CD4-positive, alpha-beta memory T cell (primary cell): ENCODE measurements at places on chromosomes 11 and 22.

GRCh38 chr11:26229257-26229656, 102.7 kb upstream of the ANO3 start:
- no peak for DNase-seq

GRCh38 chr22:37676736-37677492, 1.5 kb downstream of the LGALS1 start:
- peak; percentile 92 for DNase-seq

DNA sequence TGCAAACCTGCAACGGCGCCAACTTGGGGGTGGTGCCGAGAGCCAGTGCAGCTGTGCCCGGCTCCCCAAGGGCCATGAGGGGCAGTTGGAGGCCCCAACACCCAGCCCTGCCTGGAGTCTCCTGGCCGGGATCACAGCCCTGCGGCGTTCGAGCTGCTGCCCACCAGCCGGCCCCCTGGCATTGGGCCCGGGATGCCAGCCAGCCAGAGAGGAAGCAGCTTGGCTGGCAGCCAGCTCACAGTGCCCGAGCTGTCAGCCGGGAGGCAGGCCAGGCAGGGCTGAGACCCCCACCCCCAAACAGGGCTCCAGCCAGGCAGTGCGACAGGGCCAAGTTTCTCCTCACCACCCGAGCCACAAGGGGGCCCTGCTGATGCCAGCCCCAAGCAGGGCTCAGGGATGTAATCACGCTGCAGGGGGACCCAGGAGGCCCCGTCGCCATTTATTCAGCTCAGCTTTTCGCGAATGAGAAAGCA, 26.0 kb upstream of the TCF20 start:
- DNase-seq, result peak; percentile 33

DNA sequence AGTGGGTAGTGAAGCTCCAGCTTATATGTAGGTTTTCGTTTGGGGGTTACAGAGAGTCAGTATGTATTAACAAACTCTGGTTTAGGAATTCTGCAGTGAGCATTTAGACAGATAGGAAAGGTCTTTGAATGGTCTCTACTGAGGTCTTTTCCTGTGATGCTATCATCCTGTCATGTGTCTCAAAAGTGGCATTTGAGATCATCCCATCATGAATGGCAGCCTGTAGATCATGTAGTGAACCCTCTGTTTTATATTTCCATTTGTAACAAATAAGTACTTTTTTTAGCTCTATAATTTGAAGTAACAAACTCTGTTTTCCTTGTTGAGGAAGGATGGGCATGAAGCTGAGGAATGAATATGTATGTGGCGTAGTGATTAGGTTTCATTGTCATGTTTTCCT, 76.2 kb downstream of the PPP6R3 start:
- no peak for DNase-seq

- no peak for DNase-seq
These were observed 62.9 kb upstream of the BID start for GRCh38 chr22:17836992-17837742.

- DNase-seq, result no peak
These were observed 588.2 kb downstream of the BRD1 start for GRCh38 chr22:49239264-49240015.

DNA sequence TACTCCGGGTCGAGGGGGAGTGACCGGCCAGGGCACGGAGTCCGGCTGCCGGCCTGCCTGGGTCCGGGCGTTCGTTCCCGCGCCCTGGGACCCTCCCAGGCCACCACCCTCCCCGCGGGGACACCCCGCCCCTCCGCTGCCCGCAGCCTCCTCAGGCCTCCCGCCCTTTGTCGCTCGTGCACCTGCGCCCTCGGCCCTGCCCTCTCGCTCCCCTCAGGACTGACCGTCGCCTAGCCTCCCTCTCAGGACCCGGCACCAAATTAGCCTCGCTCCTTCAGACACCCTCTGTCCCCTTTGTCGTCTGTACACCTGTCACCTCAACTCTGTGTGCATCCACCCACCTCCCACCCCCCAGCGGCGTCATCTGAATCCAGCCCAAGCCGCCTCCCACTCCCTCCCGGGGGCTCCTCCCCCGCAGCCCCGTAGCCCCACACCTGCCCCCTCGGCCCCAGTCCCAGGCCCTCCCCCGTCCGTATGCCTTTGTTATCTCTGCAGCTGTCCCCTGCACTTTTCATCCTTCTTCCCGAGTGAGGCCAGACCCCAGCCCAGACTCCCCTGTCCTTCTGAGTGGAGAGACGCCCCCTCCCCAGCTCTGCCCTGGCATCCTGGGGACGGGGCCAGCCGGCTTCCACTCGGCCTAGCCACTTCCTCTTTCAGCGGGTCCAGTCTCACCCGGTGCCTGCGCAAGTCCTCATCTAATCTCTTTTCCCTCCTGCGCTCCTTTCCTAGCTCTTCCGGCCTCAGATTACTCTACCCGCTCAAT, 643 bp downstream of the TIGD3 start:
- peak; percentile 44 for DNase-seq

DNA sequence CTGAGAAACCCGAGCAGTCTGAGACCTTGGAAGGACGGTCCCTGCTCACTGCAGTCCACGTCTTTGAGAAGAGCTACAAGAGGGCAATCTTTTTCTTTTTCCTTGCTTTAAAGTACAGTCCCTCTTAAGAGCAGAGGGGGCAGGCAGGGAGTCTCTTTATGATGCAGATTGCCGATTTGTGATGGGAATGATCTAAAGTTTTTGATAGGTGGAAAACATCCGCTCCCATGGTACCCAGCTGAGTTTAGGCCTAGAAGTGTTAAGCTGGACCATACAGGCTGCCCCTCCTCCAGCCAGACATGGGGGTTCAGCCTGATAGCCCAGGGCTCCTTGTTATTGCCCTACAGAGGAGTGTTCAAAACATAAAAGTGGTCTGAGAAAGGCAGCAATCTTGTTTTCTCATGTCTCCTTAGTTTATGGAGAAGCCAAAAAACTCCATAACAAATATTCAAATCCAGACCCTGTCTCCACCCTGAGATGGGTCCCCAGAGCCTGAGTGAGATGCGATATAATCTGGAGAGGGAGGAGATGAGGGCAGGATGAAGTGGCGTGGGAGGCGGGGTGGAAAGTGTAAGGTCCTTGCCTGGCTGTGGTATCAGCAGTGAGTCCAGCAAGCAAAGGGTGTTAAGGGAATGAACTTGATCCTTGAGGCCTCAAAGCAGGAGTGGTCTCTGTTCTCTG, 135.1 kb downstream of the FDX1 start:
- DNase-seq, result no peak

- DNase-seq, result no peak
These were observed 9.7 kb upstream of the PIK3IP1 start for GRCh38 chr22:31302006-31302405.

- peak; percentile 31 for DNase-seq
These were observed 72.7 kb downstream of the BRD1 start for GRCh38 chr22:49754696-49755630.

GRCh38 chr11:82012276-82012675, 721.4 kb downstream of the FAM181B start:
- DNase-seq, result no peak

GRCh38 chr11:111541254-111542061, 938 bp downstream of the LAYN start:
- no peak for DNase-seq

DNA sequence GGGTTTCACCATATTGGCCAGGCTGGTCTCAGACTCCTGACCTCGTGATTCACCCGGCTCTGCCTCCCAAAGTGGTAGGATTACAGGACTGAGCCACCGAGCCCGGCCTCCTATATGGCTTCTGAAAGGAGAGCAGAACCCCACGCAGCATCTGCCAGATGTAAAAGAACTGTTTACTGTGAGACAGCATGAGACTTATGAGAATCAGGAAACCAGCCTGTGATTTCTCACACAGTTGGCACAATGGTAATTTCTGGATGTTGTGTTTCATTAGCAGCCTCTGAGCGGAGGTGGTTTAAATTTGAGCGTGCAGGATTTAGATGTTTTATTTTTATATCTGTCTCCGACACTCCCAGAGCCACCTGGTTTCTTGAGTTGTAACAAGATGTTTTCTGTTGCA, 33.8 kb downstream of the CEP164 start:
- no peak for DNase-seq

- no peak for DNase-seq
These were observed 6.8 kb downstream of the NHERF4 start for GRCh38 chr11:119192111-119192510.

- DNase-seq, result no peak
These were observed 72.9 kb downstream of the DKK3 start for GRCh38 chr11:11935536-11935935.

GRCh38 chr11:112128483-112129121, 35.3 kb downstream of the IL18 start:
- no peak for DNase-seq

- DNase-seq, result no peak
These were observed 82.6 kb downstream of the DHCR7 start for GRCh38 chr11:71365626-71366025.

- no peak for DNase-seq
These were observed 57.2 kb downstream of the CABIN1 start for GRCh38 chr22:24068377-24068680.

DNA sequence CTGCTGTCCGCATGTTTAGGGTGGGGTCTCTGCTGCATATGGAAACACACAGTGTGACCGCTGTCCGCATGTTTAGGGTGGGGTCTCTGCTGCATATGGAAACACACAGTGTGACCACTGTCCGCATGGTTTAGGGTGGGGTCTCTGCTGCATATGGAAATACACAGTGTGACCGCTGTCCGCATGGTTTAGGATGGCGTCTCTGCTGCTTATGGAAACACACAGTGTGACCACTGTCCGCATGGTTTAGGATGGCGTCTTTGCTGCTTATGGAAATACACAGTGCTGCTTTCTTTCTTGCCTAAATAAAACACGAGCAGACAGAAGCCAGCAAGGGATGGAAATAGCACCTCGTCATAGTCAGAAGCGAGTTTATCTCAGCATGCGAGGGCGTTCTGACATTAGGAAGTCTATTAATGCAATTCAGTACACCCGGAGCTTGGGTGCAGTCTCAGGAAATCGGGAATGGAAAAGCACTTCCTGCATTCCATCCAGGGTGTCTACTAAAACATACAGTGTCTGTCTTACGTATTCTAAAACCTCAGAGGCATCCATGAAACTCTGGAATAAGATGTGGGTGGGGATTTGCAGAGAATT, 32.6 kb upstream of the TOLLIP start:
- DNase-seq, result no peak

DNA sequence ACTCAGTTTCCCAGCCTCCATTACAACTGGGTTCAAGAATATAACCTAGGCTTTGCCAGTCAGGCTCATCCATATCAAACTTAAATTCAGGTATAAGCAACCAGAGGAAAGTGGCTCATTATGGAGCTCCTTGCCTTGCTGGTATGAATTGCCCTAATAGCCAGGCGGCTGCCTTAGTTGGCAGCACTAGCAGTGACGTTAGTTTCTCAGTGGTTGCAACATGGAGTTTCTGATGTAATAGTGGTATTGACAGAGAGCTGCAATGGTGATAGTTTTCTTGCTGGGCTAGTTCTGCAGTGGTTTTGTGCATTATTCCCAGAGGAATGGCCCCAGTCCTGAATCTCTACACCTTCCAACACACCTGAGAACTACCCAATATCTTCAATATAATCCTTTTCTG, 3.8 kb upstream of the TMEM123 start:
- DNase-seq, result no peak

DNA sequence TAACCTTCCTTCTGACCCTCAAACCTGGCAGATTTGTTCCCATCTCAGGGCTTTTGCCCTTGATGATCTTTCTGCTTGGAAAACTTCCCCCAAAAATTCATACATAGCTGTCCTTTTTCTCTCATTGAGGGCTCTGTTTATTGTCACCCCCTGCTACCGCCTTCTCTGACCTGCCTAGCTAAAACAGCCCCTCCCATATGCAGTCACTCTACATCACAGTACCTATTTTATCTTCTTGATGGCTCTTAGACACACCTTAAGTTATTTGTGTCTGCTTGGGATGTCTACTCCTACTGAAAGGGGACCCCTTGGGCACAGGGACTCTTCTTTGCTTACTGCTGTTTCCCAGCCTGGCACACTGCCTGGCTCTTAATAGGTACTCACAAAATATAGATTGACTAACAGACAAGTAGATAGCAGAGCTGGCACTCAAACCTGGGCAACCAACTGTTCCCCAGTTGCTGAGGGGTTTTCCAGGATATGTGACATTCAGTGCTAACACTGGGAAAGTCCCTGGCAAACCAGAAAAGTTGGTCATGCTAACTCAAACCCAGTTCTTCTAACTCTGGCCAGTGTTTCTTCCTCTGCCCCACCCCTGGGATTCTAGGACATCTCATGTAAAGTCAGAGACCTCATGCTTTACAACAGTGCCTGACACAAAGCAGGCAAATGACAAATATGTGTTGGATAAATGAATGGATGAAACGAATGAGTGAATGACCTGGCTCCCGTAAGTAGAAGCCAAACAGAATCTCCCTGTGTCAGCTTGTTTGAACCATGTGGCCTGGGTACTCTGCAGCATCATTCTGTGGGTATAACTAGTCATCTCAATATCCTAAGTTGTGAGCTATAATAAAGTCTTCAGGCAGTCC, 19.8 kb upstream of the FJX1 start:
- DNase-seq, result no peak

DNA sequence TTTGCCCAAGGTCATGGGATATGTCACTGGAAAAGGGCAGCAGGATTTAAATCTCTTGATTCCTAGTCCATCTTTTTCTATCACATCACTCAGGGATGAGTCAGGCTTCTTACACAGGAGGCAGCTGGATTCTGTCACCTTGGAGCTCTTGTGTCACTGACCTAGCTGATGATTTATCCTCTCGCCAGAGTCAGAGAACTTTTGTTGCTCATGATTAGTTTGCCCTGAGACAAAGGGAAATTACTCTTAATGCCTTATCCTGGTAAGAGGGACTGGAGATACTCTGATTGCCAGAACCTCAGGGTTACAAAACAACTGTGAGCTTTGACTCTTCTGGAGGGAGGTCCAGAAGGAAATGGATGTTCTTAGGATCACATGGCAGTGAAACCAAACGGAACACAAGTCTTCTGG, 10.1 kb downstream of the COA4 start:
- DNase-seq, result no peak

DNA sequence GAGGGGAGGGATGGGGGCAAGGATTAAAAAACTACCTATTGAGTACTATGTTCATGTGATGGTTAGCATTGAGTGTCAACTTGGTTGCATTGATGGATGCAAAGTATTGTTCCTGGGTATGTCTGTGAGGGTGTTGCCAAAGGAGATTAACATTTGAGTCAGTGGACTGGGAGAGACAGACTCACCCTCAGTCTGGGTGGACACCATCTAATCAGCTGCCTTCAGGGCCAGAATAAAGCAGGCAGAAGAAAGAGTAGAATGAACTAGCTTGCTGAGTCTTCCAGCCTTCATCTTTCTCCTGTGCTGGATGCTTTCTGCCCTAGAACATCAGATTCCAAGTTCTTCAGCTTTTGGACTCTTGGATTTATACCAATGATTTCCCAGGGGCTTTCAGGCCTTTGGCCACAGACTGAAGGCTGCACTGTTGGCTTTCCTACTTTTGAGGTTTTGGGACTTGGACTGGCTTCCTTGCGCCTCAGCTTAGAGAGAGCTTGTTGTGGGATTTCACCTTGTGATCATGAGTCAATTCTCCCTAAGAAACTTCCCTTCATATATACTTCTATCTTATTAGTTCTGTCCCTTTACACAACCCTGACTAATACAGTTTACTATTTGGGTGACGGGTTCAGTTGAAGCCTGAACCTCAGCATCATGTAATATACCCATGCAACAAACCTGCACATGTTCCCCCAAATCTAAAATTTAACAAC, 70.2 kb downstream of the MTNR1B start:
- no peak for DNase-seq
